H54 (cell line): ENCODE measurements at places on chromosomes 2 and 18.

DNA sequence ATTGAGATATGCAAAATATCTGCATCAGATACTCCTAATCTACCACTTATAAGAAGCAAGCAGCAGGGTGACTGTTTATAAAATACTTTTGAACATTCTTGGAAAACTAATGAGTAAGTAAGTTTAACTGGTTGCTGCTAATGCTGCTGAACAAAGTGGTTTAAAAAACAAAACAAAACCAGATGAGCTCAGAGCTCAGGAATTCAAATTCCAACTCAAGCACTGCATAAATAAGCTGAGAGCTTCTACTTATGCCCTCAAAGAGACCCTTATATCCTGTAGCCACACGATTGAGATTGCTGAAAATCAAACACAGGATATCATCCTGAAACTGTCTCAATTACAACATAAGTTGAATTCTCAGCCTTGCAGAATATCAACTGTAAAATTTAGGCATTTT lies 62.3 kb upstream of the NYAP2 start:
- no peak for DNase-seq

- DNase-seq: no peak
These were observed 6.9 kb upstream of the FLACC1 start for GRCh38 chr2:201363857-201364560.

DNA sequence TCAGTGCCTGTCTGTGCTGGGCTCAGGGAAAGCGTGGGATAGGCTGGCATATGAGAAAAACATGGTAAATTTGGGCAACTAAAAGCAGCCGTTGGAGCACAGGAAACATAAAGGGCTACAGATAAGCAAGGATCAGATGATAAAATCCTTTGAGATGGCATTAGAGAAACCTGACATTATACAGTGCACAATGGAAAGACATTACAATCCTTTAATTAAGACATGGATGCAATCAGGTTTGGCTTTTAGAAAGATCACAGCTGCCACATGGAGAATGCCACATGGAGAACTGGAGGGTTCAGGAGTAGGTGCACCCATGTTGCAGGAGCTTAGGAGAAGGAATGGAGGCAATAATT lies 117.3 kb downstream of the CDC42EP3 start:
- DNase-seq: no peak

DNA sequence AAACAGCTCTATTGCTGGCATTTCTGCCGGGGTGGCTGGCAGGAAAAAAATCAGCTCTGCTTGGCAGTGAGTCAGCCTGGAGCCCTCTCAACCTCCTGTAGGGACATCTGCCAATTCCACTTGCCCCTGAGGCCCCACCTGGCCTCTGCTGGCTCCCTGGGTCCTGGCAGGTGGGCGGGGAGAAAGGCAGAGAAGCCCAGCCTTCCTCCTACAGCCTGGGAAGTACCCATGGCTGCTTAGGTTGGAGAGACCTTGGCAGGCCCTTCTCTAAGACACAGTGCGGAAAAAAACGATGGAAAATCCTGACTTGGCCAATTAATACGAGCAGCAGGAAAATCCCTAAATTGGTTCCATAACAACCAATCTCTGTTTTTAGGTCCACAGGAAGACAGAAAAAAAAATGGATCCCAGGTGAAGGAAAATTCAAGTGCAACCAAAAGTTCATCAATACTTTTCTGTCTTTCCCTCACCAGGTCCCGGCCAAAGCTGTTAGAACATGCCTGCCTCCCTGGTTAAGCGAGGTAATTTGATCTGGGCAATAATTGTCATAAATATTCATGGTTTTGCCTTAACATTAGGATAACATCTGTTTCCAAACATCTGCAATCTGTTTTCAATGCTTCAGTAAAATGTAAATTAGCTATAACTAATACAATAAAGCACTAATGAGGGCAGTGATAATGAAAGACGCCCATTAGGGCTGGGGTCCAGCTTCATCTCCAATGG lies 245.9 kb downstream of the TFCP2L1 start:
- DNase-seq: peak; percentile 21

- no peak for DNase-seq
These were observed 484.3 kb downstream of the THSD7B start for GRCh38 chr2:137249463-137250130.

GRCh38 chr2:96642564-96643360 lies at the start of gene FER1L5:
Gene FER1L5, plus strand, starts transcription at chr2:96642764. Its CDS starts 73 bp downstream, at chr2:96642837.
- DNase-seq: peak; percentile 77

DNA sequence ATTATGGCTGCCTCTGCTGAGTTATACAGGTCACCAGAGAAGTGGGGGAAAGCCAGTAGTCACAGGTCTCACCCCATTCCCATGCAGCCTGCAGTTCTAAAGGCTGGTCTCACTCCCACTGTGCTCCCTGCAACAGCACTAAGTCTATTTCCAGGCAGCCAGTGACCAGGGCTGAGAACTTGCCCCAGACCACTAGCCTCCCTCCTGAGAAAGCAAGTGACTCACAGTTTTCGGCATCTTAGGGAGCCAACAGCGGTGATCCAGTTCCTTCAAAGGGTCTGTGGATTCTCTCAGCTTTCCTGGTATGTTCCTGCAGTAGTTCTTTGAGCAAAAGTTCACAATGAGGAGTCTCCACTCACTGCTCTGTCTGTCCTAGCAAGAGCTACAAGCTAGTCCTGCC lies 329.6 kb upstream of the MAP2 start:
- no peak for DNase-seq

GRCh38 chr18:22983175-22983574 lies 50.0 kb downstream of the RBBP8 start:
- DNase-seq: peak; percentile 4

- DNase-seq: no peak
These were observed 109.9 kb downstream of the PTPRM start for GRCh38 chr18:7677001-7677400.

- DNase-seq: no peak
These were observed 125.6 kb upstream of the CCDC150 start for GRCh38 chr2:196513796-196514526.

DNA sequence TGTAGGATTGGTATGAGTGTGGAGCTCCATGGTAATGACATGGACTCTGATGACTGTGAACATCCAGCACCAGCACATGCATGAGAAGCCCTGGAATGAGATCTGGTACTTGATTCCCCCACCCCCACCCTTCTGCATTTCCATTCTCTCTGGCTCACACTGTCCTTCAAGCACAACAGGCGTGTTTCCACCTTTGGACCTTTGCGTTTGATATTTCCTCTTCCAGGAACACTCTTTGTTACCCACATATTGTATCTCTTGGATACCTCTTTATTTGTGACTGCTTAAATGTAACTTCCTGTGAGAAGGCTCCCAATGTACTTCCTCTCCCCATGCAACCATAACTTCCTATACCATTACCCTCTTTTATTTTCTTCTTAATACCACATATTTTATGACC lies 263.8 kb downstream of the HNMT start:
- DNase-seq: no peak

GRCh38 chr2:72991980-72992733 lies 74.8 kb downstream of the EMX1 start:
- DNase-seq: no peak

GRCh38 chr2:144481666-144482065 lies 38.3 kb downstream of the ZEB2 start:
- DNase-seq: no peak

GRCh38 chr2:241224018-241224850 lies 35.8 kb downstream of the ANO7 start:
- DNase-seq: no peak

DNA sequence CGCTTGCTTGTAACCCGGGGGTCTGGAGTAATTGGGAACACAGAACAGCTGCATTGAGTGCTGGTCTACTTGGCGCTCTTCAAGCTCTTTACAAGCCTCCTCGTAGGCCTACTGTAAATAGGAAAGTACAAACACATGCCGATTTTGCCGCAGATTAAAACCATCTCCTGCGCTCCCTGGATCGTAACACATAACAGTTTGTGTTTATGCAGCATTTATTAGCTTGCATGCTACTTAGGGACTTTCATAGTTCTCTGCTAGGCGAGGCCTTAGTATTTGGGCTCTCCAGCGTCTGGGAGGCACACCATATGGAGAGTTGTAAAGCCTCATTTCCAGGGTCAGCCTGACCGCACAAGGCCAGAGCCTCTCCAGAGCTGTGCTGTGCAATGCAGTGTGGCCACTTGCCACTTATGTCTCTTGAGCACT lies 84.0 kb upstream of the HAAO start:
- DNase-seq: no peak

DNA sequence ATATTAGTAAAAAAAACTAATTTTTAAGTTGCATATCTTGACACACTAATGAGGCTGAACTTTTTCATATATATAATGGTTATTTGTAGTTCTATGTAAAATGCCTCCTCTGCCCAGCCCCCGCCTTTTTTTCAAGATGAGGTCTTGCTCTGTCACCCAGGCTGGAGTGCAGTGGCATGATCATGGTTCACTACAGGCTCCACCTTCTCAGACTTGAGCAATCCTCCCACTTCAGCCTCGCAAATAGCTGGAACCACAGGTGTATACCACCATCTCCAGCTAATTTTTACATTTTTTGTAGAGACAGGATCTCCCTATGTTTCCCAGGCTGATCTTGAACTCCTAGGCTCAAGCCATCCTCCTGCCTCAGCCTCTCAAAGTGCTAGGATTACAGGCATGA lies 24.3 kb downstream of the ATF2 start:
- DNase-seq: no peak

DNA sequence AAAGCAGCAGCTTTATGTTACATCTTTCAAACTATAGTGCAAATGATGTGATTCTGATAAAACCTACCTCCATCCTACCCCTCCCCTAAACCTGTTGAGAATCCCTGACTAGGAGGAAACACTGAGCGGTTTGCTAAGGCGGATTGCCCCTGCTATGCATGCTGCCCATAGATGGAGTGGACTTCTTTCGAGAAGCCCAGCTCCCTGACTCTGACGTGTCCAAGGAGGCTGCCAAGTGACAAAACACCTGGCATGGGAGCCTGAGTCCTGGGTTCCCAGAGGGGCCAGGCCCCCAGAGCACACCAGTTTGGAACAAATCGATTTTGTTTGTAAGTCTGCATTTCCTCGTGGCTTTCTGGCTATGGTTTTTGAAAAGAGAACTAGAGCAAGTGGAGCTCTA lies 1.4 kb upstream of the UXS1 start:
- no peak for DNase-seq

DNA sequence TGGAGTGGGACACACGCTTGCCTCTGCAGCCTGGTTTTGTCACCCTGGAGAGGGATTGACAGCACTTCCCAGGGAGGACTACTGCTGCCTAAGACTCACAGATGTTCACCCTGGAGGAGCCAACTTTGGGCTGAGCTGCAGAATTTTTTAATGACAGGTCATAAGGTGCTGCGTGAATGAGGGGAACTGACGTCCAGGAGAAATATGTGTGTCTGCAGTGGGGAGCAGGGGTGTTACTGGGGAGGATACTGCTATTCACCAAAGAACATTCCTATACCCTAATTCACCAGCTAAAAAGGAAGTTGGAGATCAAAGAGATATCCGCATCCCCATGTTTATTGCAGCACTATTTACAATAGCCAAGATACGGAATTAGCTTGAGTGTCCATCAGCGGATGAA lies 144.4 kb downstream of the MGAT5 start:
- DNase-seq: no peak

GRCh38 chr2:164570475-164570874 lies 50.8 kb downstream of the GRB14 start:
- no peak for DNase-seq

- no peak for DNase-seq
These were observed at the start of gene MAP3K19 for GRCh38 chr2:135047300-135047699. Gene MAP3K19, minus strand, starts transcription at chr2:135047447. Its CDS starts 22,800 bp downstream, at chr2:135024647.

DNA sequence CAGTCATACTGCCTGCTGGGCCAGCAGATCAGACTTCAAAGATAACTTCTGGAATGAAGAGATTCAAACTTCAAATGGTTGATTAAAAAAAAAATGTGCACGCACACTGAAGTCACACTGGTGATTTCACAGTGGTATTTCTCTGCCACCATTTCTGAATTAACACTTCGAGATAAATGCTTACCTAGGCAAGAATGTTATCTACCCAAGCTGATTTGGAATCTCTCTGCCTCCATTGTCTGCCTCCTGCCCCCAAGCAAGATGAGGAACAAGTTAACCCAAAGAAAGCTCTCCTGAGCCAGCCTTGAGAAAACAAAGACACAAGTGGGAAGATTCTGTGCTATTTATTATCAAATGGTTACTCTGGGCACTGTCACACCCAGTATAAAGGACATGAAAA lies 6.5 kb downstream of the LAMA1 start:
- no peak for DNase-seq

DNA sequence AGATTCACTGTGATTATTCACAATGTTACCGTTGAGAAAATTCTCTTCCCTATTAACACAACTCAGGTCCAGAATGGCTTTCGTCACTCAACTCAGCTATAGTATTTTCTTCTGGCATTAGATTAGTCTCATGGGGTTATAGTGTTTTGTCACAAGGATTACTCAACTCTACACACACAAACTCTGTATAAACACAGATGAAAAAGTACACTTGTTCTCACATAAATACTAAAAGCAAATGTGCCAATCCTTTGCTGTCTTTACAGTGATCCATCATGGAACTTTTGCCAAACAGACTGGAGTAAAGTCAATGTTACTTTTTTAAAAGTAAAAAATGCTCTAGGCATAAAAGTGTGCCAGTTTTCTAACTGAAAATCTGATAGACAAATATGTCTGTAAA lies 267.6 kb downstream of the RBM43 start:
- no peak for DNase-seq

DNA sequence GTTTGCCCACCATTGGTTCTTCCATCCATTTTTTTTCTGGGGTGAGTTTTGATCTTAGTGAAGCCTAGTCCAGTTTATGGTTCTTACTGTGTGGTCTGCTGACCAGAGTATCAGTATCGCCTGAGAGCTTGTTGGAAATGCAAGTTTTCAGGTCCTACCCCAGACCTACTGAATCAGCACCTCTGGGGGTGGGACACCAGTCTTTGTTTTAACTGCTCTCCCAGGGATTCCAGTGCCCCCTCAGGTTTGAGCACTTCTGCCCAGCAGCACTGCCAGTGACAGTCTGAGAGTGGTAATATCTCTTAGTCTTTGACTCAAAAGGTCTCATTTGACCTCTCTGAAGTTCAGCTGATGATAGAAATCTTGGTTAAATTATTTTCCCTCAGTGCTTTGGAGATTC lies 269.3 kb downstream of the ALPK2 start:
- no peak for DNase-seq

- no peak for DNase-seq
These were observed 152.7 kb downstream of the WDSUB1 start for GRCh38 chr2:159133797-159134196.

DNA sequence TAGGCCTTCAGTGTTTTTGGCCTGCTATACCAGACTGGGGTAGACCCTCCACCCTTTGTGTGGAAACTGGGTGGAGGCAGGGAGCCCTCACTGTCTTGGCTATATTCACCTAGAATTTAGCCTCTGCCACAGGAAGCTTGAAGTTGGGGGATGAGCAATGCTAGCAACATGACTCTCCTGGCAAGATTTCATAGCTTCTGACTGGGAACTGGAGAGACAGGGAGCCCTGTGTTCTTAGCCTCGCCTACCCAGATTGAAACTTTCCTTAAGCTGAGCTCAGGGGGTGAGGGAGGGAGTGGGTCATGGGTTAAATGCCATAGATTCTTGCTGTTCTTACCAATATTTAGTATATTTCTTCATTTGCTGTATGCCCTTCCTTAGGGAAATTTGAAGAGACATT lies 46.8 kb upstream of the FAM98A start:
- no peak for DNase-seq
